ENCODE measurements at places on chromosomes 3 and 15.

DNA sequence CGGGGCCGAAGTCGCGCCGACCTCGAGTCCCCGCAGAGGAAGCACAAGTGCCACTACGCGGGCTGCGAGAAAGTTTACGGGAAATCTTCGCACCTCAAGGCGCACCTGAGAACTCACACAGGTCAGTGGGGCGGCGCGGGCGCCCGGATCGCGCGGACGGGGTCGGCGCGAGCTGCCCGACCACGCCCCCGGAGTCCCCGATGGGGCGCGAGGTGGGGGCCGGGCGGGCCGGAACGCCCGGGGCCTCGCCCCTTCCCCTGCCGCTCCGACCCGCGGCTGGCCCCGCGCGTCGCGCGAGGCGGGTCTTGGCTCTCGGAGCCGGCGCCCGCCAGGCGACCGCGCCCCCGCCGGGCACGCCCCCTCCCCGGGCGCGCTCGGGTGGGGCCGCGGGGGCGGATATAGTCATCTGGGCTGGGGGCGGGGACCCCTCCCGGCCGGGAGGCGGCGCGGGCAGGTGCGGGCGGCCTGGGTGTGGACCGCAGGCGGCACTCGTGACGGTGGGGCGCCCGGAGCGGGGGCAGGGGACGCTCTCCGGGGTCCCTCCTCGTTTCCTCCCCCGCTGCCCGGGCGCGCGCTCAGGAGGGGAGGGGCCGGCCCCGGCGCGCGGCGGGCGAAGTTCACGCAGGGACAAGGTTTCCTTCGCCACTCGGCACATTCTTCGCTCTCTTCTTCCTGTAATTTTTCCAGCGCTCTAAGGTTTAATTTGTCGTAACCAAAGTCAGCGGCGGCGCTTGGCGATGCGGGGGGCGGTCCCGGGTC lies 1.2 kb downstream of the KLF13 start:
- DNase-seq: peak; percentile 43

DNA sequence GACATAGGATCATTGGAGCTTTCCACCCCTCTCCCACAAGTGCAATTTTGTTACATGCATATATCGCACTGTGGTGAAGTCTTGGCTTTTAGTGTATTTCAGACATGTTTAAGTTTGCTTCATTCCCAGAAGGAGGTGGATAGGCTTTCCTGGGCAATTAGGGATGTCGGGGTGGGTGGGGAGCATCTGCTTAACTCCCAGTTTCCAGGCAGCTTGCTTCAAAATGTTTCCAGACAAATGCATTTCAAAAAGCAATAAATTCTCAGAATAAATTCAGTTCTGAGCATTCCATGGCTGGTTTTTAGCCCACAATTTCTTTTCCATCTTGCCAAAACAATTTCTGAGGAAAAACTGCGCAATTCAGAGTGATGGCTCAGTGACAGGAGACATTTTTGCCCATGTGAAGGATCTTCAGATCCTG lies 227.7 kb upstream of the ZPLD1 start:
- no peak for DNase-seq

GRCh38 chr15:26197719-26198118 lies 334.6 kb upstream of the ATP10A start:
- no peak for DNase-seq

- no peak for DNase-seq
Measured at GRCh38 chr15:31296219-31296645, 30.4 kb upstream of the KLF13 start.

GRCh38 chr3:132354916-132355702 lies 37.9 kb downstream of the ACP3 start:
- no peak for DNase-seq

DNA sequence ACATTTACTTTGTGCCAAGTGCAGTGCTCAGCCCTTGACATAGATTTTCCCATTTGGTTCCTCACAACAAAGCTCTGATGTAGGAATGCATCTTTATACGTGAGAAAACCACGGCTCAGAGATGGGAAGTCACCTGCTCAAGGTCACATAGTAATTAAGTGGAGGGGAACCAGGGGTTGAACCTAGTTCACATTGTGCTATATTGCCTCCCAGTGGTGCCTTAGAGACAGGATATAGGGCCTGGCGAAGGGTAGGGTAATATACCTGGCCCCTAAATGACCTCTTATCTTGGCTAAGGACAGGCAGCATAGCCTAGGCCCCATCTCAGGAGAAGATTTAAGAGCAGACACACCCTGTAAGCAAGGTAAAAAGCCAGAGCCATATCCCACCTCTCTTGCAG lies 71.5 kb downstream of the FOXP1 start:
- no peak for DNase-seq

GRCh38 chr15:25053000-25053815 lies 98.4 kb downstream of the SNRPN start:
- no peak for DNase-seq

DNA sequence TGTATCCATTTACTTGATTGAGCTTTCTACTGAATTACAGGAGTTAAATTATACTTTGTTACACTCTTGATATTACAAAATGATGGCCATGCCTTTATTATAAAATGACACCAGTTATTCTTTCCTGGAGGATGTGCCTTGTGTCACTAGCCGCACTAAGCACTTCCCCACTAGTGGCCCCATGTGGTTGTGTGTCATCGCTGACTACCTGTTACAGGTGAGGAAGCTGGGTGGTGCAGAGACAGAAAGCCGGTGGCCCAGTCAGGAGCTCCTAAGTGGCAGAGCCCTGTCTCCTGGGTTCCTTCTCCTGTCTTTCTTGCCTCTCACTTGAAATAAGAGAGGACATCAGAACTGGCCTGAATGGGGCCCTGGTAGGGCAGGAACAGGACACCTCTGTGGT lies 96.8 kb downstream of the IGF1R start:
- DNase-seq: no peak

DNA sequence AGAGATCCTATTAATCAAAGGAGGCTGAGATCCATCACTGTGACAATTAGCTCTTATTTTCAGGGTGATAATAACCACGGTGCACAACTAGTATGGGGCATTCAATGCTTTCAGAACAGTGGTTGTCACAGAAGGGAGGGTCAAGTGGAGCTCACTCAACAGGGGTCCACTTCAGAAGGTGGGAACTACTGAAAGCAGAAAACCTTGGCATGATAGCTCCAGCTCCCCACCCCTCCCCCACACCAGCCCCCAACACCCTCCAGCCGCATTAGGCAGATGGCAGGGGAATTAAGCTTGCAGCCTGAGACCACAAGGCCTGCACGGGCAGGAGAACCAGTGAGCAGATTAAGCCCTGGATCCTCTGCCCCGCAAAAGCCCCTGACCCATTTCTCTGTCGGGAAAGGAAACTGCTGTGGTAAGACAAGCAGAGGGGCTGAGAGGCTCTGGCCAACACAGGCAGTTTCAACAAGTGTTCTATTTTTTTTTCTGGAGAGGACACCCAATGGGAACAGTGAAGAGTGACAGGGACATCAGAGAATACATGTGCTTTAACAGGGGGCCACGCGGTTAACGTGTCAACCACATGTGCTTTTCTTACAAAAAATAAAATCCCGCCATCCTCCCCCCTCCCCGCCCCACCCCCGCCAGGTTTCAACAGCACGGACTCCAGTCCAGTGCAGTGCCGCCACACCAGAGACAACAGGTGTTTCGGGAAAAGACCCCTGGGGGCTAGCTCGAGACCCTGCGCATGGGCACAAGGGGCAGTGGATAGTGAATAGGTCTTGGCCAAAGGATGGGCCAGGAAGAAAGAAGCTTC lies 997 bp downstream of the FYCO1 start:
- no peak for DNase-seq

DNA sequence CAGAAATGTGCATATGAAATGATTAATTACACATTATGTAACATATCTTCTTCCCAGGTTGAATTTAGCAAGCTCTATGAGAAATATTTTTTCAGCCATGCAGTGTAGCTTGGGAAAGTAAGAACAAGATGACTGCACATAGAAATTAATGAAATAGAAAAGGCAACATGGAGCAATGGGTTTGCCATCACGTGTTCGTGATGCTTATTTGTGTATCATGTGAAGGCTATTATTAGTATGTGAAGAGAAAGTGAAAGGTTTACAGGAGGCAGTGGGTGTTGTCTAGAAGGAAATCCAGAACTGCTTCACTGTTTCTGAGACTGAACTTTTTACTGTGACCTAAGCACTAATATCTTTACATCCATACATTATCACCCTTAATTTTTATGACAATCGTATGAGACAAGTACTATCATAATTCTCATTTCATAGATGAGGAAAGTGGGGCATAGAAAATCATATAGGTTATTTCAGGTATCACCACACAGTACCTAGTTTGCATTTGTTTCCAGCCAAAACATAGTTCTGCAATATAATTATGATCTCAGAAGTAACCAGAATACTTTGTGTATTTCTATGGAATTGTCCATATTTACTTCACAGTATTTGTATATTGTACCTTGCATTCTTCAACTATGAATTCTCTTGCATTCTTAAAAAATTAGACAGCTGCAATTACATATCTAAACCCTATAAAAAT lies 14.9 kb downstream of the SERPINI1 start:
- DNase-seq: no peak

DNA sequence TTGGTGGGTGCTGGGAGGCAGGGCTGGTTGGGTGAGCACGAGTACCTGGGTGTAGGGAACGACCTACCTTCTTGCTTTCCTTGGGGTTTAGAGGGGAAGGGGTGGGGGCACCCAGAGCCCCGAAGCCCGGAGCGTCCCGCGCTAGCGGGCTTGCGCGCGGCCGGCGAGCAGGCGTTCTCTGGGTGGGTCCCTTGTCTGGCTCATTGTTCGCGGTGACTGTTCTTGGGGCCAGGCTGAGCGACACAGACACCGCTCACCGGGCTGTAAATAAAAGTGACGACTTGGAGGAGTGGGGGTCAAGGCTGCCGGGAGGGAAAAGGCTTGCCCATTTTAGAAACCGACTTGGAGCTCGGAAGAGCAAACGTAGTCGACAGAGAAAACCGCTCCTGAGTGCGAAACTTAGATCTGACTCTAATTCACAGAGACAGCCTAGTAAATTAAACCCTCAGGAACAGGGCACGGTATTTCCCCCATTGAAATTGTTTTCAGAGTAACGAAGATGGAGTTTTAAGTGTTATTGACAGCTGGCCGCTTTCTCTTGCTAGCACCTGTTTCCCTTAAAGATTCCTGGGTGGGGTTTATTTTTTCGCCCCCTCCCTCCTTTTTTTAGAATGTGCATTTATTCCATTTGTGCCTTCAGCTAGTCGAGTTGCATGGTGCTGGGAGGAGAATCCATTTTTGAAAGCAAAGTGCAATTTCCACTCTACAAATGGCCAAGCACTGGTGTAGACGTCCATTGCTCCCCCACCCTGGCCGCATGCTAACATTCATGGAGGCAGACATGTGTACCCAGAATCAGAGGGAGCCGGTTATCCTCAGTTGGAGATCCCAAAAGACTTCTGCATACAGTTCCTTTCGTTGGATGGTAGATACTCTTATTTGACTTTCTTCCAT lies 532.1 kb upstream of the SEMA6D start:
- DNase-seq: no peak

DNA sequence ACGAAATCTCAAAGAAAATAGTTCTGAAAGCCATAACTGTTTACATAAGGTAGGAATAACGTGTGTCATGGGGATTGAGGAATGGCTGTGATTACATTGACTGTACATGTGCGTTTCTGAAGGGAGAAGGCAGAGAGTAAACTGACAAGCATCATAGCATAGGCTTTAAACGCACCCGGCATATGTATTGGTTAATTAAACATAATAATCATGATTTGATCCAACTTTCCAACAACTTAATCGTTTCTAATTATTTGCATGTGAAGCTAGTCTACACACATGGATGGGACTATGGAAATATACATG lies 3.3 kb downstream of the TMEM108 start:
- no peak for DNase-seq

DNA sequence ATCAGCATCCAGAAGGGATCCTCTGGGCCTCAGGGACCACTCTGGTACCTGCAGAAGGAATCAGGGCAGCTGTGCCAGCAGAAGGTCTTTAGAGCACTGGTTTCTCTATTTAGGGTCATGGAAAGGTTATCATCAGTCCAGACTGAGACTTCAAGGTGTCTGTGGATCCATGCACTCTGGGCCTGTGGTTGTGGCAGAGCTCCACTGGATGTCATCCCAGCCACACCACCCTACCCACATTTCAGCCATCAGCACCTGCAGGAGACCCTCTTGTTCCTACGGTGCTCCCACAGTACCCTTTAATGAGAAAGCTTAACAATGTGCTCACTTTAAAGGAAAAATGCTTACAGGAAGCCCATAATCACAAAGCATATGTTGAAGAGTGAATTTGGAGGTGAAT lies 603.4 kb upstream of the CCDC54 start:
- no peak for DNase-seq

GRCh38 chr3:194284351-194284750 lies 66.8 kb downstream of the CPN2 start:
- no peak for DNase-seq

- peak; percentile 89 for DNase-seq
Measured at GRCh38 chr3:36906504-36907149, 38.2 kb downstream of the TRANK1 start.

DNA sequence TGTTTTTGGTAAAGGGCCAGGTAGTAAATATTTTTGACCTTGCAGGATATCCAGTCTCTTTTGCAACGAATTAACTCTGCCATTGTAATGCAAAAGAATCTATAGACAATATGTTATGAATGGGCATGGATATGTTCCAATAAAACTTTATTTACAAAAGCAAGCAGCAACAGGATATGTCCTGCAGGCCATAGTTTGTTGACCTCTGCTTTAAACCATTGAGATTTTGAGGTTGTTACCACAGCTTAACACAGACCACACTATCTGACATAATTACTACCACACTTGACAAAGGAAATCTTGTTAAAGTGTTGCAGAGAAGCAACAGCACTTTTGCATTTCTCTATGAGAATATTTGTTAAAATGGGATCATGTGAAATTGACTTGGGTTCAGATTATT lies 349.3 kb downstream of the ERC2 start:
- no peak for DNase-seq

DNA sequence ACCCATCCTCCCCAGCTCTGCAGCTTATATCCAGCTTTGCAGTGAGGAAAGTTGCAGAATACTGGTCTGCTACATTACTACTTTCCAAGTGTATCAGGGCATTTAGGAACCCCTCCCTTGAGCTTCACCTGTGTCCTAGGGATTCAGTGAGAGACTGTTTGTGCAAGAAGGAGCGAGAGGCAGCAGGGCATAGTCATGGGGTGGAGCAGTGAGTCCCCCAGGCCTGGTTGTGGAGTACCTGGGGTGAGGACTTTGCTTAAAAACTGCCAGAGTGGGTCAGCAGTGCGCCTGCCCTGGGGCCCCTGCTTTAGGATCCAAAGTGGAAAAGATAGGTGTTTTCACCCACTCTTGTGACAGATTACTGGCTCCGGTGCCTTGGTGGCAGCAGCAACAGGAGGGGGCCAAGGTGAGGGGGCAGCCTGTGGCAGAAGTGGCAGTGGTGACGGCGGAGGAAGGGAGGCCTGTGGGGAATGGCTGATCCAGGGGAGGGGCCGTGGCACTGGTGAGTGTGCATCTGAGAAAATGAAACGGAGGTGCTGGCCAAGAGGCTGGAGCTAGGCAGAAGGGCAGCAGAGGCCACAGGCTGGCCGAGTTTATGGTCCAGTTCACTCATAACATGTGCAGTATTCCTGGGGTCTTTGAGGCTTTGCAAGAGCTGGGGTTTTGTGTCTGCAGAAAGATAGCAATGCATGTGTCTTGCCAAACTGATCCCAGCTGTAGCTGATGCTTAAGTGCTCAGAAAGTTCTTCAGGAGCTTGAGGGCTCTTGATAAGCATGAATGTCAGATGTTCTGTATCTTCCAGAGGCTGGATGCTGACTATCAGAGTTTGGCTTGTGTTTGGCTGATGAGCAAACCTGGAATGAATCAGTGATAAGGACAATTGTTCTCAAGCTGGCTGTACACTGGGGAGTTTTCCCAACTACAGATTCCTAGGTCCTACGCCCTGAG lies 43.4 kb downstream of the GOLGA6A start:
- DNase-seq: peak; percentile 71

All from fibroblast of pulmonary artery (primary cell).